ENCODE measurements at places on chromosomes 11 and 22. TPM values are rescaled to one million over a fixed set of nuclear protein-coding genes. Genes with fewer than 3 reads are reported as not detected.

GRCh38 chr11:47233989-47234668 is 14.5 kb downstream of the ACP2 start:
- DNase-seq, result no peak

DNA sequence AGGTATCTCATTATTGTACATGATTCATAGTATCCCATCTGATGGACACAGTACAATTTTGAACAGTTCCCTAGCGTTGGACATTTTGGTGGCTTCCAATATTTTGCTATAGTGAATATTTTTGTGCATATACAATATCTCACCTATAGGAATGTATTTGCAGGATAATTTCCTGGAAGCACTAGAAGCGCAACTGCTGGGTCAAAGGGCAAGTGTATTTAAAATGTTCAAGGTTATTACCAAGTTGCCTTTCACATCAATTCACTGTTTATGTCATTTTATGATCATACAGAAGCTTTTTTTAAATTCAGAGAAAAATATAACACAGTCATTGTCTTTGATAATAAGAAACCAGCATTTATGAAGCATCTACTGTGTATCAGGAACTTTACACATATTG is 19.1 kb upstream of the RPS3 start:
- no peak for DNase-seq

DNA sequence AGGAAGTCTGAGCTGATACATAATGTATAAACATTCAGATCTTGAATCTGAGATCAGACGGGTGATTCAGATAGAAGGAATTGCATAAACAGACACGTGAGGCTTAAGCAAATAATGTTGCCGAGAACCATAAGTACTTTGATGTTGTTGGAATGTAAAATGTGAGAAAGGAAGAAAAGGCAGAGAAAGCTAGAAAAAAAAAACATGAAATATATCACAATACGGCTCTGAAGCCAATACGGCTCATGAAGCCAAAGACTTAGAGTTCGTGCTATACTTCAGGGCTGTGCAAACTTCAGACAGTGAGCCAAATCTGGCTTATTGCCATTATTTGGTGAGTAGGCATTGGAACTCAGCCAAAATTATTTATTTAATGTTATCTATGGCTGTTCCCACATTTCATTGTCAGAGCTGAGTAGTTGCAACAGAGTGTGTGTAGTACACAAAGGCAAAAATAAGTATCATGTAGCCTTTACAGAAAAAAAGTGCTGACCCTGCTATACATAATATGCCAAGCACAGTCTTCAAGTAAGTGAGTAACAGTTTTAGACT is 673.3 kb downstream of the CNTN5 start:
- no peak for DNase-seq

DNA sequence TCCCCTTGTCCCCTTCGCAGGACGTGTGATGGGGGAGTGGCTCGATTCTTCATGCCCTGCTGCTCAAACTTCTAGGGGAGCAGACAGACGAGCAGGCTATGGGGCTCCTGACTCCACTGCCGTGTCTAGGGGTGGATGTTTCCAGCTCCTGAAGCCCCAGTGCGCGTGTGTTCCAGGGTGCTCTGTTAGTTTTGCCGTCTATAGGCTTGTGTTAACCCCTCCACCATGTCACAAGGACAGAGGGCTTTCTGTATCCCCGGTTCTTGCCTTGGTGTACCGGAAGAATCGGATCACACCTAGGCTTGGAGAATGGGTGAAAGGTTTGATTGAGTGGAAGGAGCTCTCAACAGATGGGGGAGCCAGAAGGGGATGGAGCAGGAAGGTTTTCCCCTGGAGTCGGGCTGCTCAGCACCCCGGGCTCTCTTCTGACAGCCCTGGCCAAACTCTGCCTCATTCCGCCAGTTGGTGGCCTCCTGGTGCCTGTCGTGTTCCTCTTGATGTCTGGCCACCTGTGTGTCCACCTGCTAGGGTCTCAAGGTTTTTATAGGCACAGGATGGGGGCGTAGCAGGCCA is 810.7 kb downstream of the BRD1 start:
- no peak for DNase-seq

GRCh38 chr11:85377901-85378300 is 249.2 kb downstream of the DLG2 start:
- no peak for DNase-seq

DNA sequence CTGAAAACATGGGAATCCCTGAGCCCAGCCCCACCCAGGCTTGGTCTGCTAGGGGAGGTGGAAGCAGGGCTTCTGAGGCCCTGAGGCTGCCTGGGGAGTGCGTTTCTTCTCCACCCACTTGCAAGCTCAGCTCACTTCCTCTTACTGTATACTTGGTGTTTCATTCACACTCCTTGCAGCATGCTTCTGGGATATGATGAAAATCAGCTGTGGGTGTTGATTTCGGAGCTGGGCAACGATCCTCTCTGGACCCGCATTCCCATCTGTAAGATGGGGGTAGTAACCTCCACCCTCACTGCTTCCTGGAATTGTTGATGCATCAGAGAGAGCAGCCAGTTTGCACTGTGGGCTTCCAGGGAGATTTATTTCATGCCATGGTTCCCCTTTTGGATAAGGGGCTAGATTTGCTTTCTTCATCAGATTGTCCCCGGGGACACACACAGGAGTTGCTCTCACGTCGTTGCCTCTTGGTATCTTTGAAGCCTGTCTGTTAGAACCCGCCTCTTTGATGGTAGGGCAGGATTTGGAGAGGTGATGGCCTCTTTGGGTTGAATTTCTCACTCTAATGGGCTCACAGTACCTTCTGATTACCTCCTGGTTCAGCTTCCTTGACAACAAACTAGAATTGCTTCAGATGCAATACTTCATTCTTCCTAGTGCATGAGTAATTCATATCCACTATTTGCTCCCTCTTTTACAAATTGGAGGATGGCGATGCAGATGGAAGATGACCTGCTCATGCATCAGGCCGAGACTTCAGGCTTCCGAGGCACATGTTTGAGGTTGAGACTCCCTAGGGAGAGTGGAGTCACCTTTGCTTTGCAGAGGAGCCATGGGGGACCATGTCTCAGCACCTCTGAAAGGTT is 40.4 kb downstream of the BCR start:
- DNase-seq, result no peak

DNA sequence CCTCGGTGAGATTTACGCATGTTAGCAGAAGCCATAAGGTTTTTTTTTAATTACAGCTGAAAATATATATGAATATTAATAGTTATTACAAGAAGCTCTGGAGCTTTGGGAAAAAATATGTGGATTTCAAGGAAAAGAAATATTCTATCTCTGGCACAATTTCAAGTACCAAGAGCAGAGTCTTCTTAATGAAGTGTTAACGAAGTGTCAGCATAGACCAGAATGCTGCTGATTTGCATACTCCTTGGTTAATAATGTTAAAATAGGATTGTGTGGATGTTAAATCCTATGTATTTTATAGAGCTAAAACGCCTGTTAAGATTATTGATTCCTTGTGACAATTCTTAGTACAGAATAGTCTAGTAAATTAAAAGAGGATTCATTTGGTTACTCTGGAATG is 57.0 kb upstream of the FAT3 start:
- DNase-seq, result no peak

GRCh38 chr11:87255589-87255988 is 217.9 kb downstream of the TMEM135 start:
- DNase-seq, result no peak

DNA sequence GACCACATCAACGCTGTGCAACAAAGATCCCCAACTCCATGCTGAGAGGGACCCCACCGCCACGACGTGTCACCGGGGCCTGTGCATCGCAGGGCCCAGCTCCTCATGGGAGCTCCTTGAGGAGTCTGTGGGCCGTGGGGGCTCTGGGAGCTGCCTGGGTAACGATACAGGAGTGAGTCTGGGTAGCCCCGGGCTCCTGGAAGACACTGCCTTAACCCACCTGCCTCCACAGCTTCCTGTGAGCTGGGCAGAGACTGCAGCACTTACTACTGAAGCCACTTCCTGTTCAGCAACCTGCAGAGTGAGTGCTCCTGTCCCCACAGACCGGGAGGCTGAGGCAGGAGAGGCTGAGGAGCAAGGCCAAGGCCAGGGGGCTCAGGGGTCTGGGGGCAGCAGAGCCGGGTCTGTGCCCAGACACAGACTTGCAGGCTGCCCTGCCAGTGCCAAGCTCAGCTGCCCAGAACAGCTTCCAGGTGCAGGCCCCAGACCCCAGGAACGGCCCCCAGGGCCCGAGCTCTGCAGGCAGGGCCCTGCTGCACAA is 226.7 kb downstream of the BRD1 start:
- DNase-seq, result no peak

GRCh38 chr22:39688186-39688785 is 117.7 kb downstream of the CACNA1I start:
- DNase-seq, result no peak

DNA sequence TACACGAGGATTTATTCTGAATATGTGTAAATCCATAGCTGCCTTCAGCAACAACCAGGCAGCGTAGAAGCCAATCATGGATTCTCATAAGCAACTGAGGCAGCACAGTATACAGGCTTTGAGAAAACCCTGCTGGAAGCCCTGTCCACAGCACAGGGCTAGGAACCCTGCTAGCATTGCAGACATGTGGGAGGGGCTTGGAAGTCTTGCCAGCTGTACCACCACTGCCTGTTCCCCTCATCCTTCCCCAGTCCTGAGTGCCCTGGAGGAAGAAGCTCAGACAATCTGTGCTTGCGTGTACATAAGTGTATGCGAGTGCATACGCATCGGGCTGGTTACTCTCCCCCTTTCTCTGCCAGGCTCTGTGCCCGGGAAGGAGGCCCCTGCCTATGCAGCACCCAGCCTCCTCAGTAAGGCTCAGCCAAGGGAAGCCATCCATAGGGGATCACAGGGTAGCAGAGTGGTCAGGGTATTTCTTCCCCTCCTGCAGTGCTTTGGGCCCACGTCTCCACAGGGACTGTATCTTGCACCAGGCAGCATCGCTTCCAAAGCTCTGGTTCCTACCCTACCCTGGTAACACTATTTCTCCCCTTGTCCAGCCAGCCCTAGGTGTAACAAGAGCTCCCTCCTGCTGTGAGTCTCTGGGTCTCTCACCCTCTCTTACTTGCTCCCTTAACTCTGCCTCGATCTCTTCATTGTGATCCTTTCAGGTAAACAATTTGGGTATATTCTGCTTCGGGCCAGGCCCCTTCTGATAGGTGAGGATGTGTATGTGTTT is 90.5 kb downstream of the GALNT18 start:
- DNase-seq, result no peak

GRCh38 chr11:119635041-119635740 is 93.8 kb downstream of the NECTIN1 start:
- no peak for DNase-seq

DNA sequence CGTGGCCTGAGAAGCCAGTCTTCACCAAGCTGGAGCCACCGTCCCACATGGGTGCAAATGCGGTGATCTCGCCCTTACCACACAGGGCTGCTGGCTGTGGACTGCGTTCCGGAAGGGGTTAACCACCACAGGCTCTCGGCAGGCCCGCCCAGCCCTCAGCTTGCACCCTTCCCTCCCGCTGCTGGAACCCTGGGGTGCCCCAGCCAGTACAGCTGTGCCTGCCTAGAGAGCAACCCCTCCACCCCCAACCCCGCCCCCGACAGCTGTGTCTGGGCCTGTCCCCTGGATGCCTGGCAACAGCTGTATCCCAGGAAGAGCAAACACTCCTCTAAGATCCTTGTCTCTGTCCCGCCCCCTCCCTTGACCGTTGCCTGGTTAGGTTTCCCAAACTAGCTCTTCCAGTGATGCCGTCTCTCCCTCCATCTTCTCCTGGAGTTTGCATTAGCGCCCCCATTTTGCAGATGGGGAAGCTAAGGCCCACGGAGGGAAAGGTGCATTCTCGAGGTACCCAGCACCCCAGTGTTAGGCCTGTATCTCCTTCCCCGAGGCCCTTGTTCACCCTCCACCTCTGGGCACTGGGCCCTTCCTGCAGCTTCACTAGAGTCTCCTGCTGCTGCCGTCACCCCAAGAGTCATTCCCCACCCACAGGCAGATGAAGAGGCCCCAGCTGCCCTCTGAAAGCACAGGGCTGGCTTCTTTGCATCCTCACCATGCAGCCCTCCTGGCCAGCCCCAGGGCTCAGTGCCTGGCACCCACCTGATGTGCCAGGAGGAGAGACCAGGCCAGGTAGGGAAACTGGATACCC is 12.6 kb upstream of the COX8A start:
- no peak for DNase-seq

DNA sequence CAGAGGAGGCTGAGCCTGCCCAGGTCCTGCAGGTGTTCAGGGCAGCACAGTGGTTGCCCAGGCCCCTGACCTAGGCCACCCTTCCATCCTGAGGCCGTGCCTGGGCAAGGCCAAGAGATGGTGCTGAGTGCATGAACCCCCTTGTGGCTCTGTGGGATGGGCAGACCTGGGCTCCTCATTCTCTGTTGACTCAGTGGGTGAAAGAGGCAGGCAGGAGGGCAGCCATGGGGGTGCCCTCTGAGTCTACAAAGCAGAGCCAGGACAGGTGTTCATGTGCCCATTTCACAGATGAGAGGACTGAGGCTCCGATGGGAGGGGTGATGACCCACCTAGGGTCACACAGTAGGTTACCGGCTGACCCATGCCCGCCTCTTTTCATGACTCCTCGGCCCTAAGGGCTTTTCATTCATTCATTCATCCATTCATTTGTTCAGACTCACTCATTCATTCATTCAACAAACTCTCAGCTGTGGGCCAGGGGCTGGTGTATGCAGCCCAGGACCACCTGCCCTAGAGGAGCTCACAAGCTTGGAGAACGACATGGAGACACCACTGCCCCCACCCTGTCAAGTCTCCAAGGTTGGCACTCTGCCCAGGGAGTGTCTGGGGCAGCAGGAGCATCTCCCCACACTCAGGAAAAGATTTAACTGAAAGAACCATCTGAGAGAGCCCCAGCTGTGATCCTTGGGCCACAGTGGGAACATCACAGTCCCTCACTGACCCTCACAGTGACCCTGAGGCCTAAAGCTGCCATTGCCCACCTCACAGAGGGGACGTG is 40.5 kb downstream of the IGLL5 start:
- DNase-seq, result no peak

- peak; percentile 84 for DNase-seq
Measured at GRCh38 chr11:34266090-34266912, 91.5 kb downstream of the ABTB2 start.

- DNase-seq, result no peak
Measured at GRCh38 chr11:34027516-34028408, 23.8 kb upstream of the CAPRIN1 start.

Gene RTL10
- total RNA-seq, result 10.5 TPM

Gene H19
- total RNA-seq, result 11.8 TPM

Gene MRPL48
- 50.5 TPM for total RNA-seq

Gene PLAAT5
- total RNA-seq, result 1.6 TPM

Gene KIRREL3
- 5.1 TPM for total RNA-seq

Gene PRR5L
- 13.2 TPM for total RNA-seq

Gene AQP11
- total RNA-seq, result 0.58 TPM
